ENCODE measurements at places on chromosomes 12 and 14.

DNA sequence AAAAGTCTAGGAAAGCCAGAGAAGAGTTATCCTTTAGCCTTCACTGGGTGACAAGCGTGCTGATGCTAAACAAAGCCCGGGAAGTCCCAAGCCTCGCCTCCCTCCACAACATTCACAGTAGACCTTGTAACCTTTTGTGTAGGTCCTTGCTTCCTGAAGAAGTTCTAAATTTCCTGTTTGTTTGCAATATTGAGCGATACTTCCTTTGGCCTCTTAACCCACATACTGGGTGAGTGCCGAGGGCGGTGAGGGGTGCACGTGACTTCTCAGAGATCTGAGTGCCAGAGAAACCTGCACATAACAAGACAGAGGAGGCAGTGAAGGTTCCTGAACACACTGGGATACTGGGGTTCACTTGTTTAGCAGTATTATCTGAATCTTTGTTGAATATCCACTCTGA, 134.3 kb downstream of the PLXNC1 start:
- peak; percentile 79 for DNase-seq

DNA sequence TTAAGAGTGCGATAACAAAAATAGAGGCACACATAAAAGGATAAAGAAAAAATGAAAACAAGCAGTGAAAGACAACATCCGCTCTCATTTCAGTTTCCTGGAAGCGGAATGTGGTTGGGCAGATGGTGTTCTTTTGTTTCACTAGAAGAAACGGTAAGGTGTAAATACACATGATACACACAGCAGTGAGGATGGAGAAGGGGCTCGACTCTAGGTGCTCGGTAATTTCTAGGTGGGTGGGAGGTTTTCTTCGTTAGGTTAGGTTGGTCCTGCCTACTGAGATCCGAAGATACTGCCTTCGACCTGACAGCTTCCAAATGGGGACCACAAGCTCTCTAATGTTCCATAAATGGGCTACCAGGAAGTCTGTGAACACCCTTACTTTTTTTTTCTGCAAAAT, 1082.5 kb downstream of the BCL11B start:
- DNase-seq = no peak

- DNase-seq = no peak
Measured at GRCh38 chr12:60169904-60170303, 574.1 kb downstream of the SLC16A7 start.

- no peak for DNase-seq
Measured at GRCh38 chr14:95901054-95901453, 24.4 kb downstream of the TUNAR start.

DNA sequence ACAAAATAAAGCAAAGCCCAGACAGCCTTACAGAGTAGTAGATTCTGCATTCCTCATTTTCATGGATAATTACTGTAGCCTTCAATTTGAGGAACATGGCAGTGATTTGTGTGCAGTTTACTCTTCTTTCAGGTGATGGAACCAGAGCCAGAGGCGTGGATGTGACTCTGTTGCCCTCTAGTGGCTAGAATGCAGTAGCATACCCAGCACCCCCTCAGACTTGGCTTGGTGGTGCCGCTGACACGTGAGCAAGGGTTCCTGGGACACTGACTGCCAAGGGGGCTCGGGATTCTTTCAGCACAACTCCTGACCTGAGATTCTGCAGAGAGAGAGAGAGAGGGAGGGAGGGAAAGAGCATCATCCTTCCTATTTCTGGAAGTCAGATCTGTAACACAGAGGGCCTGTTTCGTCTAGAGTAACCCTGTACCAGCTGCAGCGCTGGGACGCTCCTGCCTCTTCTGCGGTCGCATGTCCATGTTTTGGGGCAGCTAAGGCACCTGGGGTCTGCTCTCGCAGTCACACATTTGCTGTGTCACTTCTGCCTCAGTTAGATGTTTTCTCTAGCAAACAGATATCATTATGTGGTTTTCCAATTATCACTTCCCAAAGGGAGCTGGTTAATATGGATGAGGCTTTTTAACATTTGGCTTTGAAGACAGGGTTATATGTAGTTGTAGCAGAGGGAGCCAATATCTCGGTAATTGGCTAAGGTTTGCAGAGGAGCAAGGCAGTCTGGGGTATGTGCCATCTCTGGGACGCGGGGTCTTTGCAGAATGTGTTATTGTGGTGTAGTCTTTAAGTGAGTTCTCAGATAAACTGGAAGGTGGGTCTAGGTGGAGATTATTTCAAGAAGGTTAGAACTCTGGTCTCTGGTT, 428.1 kb downstream of the NRXN3 start:
- peak; percentile 70 for DNase-seq

DNA sequence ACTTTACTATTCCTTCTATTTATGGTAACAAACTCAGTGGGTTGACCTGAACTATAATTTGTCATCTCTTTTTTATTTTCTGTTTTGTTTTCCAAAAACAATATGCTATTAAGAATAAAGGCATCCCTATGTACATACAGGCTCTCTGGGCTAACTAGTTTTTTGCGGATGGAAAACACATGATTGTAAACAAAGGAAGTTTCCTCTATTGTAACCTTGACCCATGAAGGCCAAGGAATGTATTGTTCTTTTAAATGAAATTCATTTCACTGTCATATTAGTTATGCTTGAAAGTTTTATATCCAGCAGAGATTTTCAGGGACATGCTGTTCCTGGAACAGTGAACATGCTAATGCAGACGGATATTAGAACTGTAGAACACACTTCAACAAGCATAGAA, 705.0 kb upstream of the SEL1L start:
- DNase-seq = no peak

DNA sequence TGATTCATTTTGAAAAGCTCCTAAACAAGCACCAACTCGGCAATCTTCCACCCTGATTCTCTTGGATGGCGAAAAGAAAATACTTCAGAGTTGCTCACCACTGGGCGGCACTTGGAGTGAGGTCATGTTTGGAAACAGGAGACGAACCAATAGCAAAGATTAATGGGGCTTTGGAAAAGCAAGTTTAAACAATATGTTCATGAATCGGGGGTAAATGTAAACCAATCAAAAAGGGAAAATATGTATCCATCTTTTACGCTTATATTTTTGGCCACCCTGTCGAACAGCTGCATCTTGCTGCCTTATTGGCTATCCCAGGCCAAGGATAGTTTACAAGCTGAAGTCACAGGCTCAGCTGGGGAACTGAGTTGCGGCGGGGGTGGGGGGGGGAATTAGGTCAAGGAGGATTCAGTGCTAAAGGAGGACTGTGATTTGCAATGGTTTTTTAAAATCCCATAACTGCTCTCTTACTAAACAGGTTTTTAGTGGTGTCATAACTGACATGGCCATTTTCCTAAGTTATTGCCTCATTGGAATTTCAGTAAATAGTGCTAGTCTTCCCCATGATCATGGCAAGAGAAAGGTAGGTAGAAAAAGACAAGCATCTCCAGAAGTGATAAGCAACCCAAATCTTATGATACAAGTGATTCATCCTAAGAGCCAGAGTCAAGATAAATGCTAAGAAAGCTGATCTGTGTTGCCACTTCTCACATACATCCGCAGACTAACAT, 210.6 kb downstream of the PHLDA1 start:
- DNase-seq = no peak

DNA sequence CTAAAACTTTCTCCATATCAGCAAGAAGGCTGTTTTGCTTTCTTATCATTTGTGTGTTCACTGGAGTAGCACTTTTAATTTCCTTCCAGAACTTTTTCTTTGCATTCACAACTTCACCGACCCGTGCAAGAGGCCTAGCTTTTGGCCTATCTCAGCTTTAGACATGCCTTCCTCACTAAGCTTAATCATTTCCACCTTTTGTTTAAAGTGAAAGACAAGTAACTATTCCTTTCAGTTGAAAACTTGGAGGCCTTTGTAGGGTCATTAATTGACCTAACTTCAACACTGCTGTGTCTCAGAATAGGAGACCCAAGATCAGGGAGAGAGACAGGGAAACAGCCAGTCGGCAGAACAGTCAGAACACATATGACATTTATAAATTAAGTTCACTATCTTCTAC, 39.3 kb downstream of the BBS10 start:
- no peak for DNase-seq

DNA sequence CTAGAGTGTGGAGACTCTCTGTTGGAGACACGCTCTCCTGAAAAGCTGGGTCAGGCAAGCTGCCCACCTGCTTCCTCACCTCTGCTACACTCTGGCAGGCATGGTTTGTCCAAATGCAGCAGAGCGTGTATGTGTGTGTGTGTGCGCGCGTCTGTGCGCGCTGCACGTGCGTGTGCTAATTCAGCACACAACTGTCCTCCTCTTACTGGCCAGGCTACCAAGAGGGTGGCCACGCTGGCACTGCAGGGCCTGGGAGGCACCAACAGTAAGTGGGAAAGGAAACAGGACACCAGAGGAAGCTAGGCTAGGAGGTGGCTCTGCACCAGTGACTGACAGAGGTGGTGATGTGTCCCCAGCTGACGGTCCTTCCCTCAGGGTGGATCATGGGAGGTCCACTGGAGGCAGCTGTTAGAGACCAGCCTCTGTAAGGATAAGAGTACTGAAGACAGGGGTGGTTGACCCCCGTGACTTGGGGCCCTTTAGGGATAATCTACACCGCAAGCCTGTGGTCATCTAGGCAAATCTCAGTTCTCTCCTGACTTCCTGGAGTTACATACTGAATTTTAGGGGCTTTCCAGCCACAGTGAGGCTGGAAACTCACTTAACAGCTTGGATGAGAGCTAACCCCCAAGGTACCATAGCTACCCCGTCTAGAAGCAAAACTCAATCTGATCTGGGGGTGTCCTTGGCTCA, 15.6 kb upstream of the TFCP2 start:
- no peak for DNase-seq
